Skeletal muscle cell (primary cell): ENCODE measurements at places on chromosomes 6 and 20.

- DNase-seq: no peak
Observed at GRCh38 chr6:10643201-10643651, 51.2 kb downstream of the C6orf52 start.

DNA sequence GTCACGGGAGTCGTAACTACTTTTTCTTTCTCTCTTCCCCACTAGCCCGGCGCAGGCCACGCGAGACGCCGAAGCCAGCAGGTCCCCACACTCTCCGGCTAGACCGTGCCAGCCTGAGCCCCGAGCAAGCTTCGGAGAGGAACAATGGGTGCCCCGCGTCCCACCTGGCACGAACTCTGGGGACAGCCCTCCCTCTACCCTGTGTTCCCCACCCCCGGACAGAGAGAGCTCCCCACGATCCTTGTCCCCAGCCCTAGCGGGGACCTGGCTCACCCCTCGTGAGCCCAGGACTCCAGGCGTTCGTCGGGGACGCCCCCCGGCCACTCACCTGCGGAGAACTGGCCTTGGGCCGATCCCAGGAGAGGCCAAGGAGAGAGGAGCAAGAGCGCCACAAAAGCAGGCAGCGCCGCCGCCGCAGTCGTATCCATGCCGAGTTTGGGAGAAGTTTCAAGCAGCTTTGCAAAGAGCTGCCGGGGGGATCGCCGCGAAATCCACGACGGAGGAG lies 416 bp downstream of the PTPRK start:
- no peak for DNase-seq

DNA sequence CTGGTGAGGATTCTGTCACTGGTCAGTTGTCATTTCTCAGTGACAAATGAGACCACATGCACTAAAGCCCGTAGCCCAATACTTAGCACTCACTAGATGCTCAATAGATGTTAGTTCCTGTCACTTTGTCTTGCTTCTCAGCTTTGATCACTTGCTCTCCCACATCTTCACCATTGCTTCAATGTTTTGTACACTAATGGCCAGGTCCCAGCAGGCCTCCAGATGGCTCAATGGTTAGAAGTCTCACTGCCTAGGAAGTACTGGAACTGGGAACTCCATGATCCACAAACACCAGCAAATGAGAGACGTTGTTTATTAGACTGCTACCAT lies 502.8 kb upstream of the JARID2 start:
- no peak for DNase-seq

DNA sequence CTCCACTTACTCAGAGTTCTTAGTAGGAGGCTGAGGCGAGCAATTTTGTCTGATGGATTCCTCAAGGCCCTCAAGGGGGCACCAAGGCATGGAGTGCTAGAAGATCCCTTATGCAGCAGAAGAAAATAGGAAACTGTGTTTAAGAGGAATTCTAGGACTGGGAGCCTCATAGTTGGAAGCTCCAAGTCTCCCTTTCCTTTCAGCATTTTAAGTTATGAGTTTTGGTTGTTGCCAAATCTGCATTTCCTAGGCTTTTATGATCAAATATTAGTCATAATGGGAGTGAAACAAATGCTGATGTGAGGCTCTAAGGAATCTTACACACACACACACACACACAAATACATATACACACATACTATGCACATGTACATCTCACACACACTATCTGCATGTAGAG lies 714.0 kb downstream of the UTRN start:
- no peak for DNase-seq

DNA sequence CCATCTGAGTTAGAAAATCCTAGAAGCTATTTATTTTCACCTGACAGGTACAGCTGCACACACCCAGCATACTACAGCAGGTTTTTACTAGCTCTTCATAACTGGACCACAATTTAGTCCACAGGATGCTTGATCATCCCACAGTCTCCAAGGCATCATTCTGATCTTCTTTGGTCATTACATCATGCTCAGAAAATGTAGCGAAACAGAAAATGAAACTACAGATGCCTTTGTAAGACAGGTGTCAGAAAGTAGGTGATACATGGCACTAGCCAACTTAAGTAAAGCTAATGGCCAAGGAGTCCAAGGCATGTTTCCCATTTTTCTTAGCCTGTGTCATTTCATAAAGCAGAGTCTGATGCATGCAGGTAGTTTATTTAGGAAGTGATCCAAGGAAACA lies 102.3 kb downstream of the HTR1B start:
- no peak for DNase-seq

- no peak for DNase-seq
Observed at GRCh38 chr6:35669451-35670045, 19.2 kb downstream of the FKBP5 start.

- DNase-seq: no peak
Observed at GRCh38 chr20:50522053-50522674, 12.0 kb downstream of the PTPN1 start.

DNA sequence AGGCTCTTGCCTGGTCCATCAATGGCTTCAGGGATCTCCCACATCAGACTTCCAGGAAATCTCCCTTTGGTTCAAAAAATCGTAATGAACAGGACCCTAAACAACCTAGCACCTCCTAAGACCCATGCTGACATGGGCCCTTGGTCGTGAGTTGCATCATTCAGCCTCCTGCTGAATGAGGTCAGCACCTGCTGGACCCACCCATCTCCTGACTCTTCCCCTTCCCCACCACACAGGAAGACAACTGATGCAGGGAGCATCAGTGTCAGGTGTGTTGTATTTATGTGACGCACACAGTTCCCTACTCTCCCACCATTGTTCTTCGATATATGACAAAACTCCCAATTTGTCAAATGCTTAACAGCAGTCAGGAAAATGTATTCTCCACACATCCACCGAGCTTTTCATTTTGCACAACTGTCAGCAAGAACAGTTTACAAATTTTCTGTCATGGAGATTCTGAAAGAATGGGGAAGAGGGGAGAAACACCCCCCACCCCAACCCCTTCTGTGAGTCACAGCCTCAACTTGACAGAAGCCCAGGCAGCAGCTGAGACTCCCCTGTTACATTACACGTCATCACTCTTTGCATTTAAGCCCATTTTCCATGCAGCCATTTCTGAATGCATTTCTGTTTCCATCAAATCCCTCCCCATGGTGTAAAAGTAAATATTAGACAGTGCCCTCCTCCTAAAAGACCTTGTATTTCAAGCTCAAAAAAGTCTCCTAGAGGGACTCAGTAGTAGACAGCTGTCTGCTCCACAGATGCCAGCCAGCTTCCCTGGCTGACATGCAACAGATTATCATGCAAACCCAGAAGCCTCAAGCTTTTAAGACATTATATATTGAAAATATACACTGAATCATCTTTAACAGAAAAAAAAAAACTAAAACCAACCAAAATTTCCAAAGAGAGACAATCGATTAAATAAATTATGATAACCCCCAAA lies 577.5 kb downstream of the PTPRT start:
- DNase-seq: no peak

GRCh38 chr6:72724545-72724944 lies 102.7 kb downstream of the KCNQ5 start:
- no peak for DNase-seq

DNA sequence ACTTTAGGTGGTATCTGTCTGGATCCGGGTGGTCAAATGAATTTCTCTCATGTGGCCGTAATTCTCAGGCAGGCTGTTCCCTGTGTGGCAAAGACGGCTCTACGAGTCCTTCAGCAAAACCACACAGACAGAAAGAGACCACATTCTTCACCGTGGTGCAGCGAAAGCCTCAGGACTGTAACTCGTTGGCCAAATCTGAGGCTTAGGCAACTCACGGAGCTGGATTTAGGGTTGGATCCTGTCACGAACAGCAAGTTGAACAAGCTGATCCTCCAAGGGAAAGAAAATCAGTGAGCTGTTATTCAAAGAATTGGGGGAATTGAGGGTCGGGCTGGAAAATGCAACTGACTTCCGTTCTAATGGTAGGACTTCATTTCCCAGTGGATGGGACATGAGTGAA lies 167.4 kb downstream of the ZMYND8 start:
- no peak for DNase-seq

GRCh38 chr6:23611776-23612381 lies 514.1 kb upstream of the NRSN1 start:
- DNase-seq: no peak

GRCh38 chr6:160321729-160322505 lies 26.3 kb upstream of the SLC22A3 start:
- DNase-seq: no peak

DNA sequence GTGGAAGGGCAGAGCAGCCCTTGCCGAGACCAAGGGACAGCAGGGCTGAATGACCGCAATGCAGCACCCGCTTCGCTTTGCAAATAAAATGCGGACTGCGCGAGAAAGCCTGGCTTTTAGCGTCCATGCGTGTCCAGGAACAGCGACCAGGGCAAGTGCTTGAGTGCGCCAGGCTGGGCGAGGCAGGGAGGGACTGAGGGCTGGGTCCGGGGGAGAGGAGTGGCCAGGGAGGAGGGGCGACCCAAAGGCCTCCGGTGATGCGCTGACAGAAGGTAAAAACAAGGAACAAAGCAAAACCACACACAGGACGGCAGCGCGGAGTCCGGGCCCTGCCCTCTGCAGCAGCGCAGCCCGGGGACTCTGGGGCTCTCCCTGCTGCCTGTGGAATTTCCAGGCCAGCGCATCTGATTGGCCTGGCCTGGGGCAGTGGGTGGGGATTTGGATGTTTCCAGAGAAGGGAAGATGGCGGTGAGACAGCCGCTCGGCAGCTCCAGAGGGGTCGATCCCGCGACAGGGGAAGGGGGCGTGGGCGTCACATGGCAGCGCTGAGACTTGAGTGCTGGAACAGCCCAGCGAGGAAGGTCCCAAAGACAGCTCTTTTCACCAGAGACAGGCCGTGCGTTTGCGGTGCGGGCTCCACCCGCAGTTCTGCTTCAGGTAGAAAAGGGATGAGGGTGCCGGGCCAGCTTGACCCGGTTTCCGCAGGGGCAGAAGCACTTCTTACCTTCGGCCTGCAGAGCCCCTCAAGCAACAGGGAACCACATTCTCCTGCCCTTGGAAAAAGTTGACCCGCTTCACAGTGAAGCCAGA lies 51.8 kb downstream of the SSR1 start:
- peak; percentile 49 for DNase-seq

- no peak for DNase-seq
Observed at GRCh38 chr6:138188278-138188941, 26.7 kb downstream of the ARFGEF3 start.

GRCh38 chr20:35232575-35232974 lies 6.1 kb downstream of the MMP24 start:
- DNase-seq: peak; percentile 23

GRCh38 chr6:155185544-155185943 lies 78.3 kb upstream of the CLDN20 start:
- DNase-seq: no peak

GRCh38 chr6:16757332-16757731 lies 3.9 kb downstream of the ATXN1 start:
- DNase-seq: no peak

DNA sequence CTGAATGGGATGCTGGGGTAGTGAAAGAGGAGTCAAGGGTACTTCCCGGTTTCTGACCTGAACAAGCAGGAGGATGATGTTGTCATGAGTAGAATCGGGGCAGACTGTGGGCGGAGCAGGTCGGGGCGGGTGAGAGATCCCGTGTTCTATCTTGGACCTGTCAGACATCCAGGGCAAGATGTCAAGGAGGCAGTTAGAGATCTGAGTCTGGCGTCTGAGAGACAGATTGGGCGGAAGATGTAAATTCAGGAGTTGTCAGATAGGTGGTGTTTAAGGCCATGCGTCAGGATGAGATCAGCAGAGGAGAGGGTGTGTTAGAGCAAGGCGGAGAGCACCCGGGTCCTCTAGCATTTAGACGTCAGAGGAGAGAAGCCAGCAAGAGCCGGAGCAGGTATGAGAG lies 115.5 kb downstream of the DLGAP4 start:
- DNase-seq: no peak

DNA sequence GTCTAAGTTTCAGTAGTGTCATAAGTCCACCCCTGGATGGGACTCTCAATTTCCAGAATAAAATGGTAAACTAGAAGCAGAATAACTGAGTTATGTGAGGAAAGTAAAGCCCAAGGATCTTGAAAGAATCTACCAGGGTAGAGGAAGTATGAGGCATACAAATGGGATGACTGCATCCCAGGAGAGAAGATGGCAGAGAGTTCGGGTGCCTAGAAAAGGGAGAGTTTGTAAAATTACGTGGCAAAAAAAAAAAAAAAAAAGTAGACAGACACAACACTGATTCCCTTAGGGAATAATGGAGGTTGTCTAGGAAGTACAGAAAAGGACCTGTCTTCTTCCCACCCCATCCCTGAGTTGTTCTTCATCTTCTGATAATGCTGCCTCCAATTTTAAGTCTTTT lies 3.4 kb downstream of the GABBR1 start:
- no peak for DNase-seq
